ENCODE measurements at places on chromosomes 16 and 17.

DNA sequence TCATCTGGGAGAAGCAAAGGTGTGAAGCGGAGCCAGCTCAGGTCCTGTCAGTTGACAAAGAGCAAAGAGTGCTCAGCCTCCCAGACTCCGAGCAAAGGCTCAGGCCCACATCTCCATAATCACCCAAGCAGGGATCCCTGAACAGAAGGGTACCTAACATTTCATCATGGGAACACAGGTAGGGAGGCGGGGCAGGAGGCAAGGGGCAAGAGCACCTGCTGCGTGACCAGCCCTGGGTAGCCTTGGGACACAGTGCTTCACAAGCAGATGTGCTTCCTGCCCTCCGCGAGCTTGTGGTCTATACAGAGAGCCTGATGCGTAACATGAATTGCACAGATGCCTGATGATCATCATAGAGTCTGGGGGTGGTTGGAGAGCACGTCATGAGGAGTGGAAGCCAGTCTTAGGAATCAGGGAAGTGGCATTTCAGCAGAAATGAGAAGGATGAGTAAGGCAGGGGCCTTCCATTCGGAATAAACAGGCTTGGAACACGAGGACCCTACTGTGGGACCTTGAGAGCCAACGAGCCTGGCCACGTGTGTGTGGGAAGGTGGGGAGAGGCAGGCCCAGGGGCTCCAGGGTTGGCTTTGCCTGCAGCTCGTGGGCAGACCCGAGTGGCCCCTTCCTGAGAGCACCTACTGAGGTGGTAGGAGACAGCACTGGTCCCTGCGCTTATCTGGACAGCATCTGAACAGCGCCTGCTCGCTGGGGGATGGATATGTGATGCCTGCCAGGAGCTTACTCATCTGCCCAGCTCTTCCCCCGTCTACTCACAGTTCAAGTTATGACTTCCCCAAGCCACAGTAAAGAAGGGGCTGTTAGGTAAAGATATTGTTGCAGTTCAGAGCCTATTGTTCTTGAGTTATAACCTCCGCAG lies 125.8 kb downstream of the CCDC182 start:
- DNase-seq: no peak

- no peak for DNase-seq
These were observed 2.9 kb downstream of the CMIP start for GRCh38 chr16:81447383-81448101.

GRCh38 chr16:66256919-66257318 lies 109.6 kb upstream of the CDH5 start:
- DNase-seq: no peak

GRCh38 chr16:48435318-48435680 lies 50.1 kb upstream of the SIAH1 start:
- no peak for DNase-seq

GRCh38 chr17:1474402-1475189 lies 17.9 kb downstream of the MYO1C start:
- no peak for DNase-seq

- no peak for DNase-seq
These were observed 10.8 kb upstream of the MTMR4 start for GRCh38 chr17:58525239-58525638.

- DNase-seq: peak; percentile 27
These were observed at the start of gene MPP2 for GRCh38 chr17:43907425-43907981. Gene MPP2 (minus strand): TSS chr17:43907536. CDS start chr17:43904460, 3,076 bp downstream.

- DNase-seq: no peak
These were observed 18.3 kb downstream of the SLC7A6OS start for GRCh38 chr16:68292425-68292824.

- no peak for DNase-seq
These were observed 161.5 kb upstream of the TOX3 start for GRCh38 chr16:52708476-52708875.

- peak; percentile 49 for DNase-seq
These were observed 23.4 kb upstream of the SREBF1 start for GRCh38 chr17:17859909-17860765.

- DNase-seq: no peak
These were observed 162.9 kb downstream of the COPRS start for GRCh38 chr17:31696184-31696602.

DNA sequence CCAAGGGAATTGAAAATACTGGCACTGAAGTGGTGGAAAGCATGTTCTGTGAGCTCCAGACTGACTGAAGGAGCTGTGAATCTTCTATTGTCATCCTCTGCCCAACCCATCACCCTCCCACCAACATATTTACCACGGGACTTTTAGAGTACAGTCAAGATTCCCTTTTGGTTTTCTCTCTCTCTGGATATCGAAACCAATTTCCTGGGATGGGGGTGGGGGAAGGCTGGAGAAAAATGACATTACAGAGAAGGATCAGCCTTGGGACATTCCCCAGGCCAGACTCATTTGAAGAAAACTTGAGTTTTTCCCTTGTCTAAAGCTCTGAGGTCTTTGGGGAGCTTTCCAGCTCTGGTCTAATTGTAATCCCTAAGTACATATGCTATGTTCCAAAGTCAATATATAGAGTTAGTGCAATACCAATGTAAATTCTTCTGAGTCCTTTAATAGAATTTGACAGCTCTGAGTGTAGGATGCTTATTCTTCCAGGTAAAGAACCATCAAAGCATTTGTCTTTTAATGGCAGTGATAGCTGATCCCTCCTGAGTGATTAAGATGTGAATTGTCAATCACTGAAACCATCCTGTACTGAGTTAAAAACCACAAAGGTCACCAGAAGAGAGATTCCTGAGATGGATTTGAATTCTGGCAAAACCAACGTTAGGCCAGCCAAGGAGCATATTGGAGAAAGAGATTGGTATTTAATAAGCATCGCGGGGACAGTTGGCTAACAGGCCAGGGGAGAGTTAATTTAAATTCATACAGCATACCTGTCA lies 48.8 kb upstream of the CCL1 start:
- no peak for DNase-seq

- no peak for DNase-seq
These were observed 33.4 kb downstream of the TMEM92 start for GRCh38 chr17:50307654-50308053.

DNA sequence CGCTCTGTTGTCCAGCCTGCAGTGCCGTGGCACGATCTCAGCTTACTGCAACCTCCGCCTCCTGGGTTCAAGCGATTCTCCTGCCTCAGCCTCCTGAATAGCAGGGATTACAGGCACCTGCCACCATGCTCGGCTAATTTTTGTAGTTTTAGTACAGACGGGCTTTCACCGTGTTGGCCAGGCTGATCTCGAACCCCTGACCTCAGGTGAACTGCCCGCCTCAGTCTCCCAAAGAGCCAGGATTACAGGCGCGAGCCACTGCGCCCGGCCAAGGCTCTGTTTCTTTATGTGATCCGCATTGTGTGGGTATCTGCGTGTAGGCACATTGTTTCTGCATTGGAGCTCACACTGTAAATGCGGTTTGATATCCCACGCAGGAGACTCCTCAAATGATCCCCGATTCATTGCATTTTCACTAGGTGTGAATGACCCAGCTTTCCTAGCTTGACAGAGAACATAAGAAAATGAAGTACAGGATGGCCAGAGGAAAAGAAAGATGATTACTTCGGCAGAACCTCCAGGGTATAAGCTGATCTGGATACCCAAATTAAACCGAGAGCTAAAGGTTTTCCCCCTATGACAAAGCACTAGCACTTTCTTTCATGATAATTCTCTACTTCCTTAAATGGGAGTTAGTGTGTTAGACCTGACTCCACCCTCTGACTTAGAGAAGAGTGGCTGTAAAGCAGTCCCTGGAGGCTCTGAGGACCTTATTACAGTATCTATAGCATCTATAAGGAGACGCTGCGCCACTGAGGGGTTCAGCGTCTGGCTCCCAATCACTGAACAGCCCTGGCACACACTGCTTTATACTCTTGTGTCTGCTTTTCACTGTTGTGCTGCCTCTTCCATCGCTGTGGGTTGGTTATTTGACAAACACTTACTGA lies 17.3 kb downstream of the COTL1 start:
- no peak for DNase-seq

GRCh38 chr16:58125781-58126335 lies 3.3 kb downstream of the CFAP20 start:
- no peak for DNase-seq

- no peak for DNase-seq
These were observed 277.5 kb upstream of the HSBP1 start for GRCh38 chr16:83530293-83530692.

DNA sequence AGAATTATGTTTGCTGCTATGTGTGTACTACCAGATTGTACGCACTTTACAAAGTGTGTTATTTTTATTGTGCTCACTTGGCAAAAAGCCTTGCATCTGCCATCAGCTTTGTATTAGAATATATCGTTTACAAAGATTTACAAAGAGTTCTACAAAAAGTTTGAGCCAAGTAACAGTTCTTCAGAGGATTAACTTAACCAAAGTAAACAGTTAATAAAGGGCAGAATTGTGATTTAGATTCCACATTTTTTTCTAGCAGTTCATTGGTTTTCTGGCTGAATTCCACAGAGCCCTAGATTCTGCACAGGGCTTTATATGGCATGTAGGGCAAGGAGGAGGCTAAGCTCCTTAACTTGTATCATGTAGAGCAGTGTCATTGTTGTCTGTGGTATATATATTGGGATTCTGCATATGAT lies 29.4 kb downstream of the UTP18 start:
- DNase-seq: no peak

DNA sequence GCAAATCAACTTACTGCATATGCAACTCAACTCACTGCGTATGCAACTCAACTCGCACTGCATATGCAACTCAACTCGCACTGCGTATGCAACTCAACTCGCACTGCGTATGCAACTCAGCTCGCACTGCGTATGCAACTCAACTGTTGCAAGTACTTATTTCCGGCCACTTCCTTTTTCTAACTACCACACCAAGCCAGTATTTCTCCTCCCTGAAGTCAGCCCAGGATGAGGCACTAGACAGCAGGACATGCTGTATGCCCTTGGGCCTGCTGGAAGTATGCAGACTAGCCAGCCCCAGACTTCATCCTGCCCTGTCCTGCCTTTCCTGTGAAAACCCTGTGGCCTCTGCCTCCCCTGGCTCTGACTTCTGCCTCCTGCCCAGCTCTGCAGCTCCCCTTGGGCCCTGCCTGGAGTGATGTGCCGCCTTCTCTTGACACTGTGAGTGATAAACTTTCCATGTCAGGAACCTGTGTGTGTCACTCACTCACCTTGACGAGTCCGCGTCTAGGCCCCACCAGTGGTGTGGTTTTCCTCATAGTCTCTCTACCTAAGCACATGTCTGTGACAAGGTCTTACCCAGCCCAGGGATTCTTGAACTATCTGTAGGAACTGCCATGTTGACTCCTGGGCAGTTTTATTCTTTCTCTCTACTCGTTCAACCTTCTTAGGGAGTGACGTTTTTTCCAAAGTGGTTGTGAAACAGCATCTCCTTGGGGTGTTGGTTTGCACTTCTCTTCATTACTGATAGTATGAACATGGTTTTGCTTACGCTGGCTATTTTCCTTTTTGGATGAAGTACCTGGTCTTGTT lies 16.4 kb downstream of the ZNF778 start:
- no peak for DNase-seq

GRCh38 chr17:83162035-83162745 lies 82.8 kb downstream of the METRNL start:
- no peak for DNase-seq

DNA sequence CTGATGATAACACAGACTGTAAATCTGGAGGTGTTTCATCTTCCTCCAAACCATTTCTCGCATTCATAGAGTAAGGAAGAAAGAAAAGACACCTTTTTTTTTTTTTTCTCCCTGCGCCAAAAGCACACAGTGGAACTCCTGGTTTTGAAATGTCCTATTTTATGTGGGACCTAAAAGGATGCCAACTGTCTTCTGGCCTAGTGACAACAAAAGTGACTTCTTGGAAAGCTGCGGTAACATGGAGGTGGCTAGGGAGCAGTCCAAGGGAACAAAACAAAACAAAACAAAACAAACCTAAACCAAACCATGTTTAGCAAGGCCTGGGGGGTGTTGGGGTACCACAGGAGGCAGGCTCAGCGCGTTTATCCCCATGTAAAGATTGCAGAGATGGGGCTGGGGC lies 174.8 kb downstream of the XYLT1 start:
- DNase-seq: no peak

GRCh38 chr16:86252596-86252995 lies 257.7 kb upstream of the FOXF1 start:
- DNase-seq: no peak

GRCh38 chr16:67935101-67935401 lies 1.6 kb downstream of the PSMB10 start:
- no peak for DNase-seq

DNA sequence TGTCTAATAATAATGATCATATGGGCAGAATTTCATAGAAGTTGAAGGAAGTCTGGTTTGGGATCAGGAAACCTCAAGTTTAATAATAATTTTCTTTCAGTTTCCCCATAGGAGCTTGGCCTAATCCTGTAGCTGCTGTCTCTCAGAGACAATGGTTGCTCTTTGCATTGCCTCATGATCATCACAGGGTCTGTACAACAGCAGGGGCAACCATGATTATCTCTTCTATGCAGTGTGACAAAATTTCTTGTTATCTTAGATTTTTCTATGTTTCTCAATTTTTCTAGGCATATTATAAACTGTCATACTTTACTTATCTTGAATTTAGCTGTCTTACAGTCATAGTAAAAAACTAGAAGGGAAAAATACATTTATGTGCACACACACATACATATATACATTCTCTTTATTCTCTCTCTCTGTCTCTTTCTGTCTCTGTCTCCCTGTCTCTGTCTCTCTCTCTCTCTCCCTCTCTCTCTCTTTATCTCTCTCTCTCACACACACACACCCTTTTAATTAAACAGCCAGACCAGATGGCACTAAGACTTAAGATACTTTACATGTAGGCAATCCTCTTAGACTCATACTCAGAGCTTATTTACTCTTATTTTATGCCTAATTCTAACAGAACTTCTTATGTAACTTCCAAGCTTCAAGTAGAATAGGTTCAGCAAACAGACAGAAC lies 30.5 kb downstream of the SMIM36 start:
- DNase-seq: no peak

- DNase-seq: no peak
These were observed 32.8 kb downstream of the SCNN1B start for GRCh38 chr16:23334950-23335349.

GRCh38 chr16:87507351-87508069 lies 14.7 kb upstream of the ZCCHC14 start:
- no peak for DNase-seq
